Stimulated activated CD4-positive, alpha-beta T cell treated with anti-CD3 and anti-CD28 coated beads, Interleukin-1b, Interleukin-23, amount 100 ng/mL, for 48 hours (primary cell): ENCODE measurements at places on chromosomes 7 and 10.

DNA sequence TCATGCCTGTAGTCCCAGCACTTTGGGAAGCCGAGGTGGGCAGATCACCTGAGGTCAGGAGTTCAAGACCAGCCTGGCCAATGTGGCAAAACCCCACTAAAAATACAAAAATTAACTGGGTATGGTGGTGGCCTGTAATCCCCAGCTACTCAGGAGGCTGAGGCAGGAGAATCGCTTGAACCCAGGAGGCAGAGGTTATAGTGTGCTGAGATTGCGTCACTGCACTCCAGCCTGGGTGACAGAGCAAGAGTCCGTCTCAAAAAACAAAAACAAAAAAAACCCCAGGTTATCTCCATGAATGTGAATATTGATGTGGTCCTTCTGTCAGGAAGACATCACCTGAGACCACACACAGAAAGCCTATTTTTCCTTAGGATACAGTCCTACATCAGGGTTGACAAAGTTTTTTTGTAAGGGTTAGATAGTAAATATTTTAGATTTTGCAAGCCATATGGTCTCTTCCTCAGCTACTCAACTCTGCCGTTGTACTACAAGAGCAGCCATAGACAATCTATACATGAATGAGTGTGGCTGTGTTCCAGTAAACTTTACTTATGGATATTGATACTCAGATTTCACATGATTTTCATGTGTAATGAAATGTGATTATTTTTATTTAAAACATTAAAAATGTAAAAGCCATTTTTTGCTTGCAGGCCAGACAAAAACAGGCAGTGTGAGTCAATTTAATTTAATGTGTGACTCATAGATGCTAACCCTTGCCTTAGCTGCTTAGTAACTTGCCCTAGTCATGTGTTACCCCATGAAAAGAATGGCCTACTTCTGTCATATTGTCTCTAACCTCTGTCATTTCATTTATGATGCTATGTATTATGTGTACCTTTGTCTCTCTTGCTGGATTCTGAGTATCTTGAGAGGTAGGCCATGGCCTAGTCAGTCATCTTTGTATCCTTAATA lies 78.1 kb downstream of the TPST1 start:
- no peak for DNase-seq

DNA sequence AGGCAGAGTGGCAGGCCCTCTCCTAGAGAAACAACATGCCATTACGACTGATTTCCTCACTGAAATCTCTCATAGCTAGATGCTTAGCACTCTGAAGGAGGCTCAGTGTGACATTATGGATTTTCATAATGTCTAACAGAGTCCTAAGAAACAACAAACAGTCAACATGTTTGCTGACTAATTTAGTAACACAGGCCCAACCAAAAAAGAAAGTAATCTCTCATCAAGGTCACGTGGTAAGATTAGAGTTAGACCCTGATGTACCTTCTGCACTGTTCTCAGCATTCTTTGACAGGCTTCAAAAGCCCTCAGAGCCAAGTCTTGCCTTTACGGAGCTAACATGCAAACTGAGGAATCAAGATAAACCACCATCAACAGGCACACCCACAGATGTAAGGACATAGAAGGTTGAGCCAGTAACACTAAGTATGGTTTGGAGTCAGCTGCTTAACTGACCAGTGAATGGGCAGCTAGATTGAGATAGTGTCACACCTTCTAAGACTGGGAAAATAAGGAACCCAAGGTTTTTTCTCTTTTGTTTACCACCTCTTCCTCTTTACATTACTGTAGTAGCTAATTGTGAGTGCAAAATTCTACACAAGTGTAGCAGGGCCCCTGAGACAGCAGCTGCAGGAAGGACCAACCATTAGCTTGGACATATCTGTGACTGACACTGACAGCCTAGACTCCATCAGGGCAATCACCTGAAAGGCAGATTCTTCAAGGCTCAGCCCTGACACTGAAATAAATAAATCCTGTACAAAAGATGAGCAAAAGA lies 15.3 kb upstream of the KCNIP2 start:
- DNase-seq, result no peak

DNA sequence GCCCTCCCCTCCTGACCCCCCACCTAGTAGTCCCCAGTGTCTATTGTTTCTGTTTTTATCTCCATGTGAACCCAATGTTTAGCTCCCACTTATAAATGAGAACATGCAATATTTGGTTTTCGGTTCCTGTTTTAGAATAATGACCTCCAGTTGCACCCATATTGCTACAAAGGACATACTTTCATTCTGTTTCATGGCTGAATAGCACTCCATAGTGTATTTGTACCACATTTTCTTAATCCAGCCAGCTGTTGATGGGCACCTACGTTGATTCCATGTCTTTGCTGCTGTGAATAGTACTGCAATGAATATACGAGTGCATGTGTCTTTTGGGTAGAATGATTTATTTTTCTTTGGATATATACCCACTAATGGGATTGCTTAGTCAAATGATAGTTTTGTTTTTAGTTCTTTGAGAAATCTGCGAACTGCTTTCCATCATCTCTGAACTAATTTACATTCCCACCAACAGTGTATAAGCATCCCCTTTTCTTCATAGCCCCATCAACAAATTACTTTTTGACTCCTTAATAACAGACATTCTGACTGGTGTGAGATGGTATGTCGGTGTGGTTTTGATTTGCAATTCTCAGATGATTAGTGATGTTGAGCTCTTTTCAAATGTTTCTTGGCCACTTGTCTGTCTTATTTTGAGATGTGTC lies 128.4 kb upstream of the PHYHIPL start:
- DNase-seq, result no peak

DNA sequence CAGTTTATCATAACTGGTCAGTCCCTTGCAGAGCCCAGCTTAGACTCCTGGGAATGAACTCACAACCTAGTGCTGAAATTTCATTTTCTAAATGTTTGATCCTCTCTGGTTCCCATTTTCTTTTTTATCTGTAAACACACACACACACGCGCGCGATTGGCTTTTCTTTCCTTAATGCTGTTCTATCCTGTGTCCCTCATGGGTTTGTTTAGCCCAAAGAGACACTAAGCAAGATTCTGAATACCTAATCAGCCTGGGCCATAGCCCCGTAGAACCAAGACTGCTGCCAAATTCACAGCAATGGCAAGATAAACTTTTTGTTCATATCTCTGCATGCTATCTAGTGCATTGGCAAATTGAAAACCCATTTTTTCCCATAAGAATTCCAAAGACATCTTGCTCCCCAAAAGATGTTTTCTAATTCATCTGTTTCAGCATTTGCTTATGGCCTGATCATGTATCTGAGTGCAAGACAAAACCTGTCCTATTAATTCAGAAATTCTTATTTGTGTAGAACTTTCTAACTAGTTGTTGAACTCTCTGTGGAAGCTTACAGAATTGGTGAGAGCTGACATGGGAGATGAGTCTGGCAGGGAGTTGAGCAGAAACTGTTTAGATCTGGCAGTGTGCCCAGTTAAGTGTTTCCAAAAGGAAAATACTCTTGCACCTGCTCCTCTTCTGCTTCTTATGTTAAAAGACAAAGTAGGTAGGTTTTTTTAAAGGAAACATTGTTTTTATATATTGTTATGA lies 1.8 kb upstream of the IFIT1 start:
- DNase-seq, result no peak

GRCh38 chr7:132333301-132333700 lies 243.0 kb downstream of the PLXNA4 start:
- DNase-seq, result no peak

- no peak for DNase-seq
Observed at GRCh38 chr7:22350466-22351328, 6.3 kb downstream of the RAPGEF5 start.

GRCh38 chr7:2728316-2729030 lies 40.5 kb downstream of the AMZ1 start:
- DNase-seq, result no peak

DNA sequence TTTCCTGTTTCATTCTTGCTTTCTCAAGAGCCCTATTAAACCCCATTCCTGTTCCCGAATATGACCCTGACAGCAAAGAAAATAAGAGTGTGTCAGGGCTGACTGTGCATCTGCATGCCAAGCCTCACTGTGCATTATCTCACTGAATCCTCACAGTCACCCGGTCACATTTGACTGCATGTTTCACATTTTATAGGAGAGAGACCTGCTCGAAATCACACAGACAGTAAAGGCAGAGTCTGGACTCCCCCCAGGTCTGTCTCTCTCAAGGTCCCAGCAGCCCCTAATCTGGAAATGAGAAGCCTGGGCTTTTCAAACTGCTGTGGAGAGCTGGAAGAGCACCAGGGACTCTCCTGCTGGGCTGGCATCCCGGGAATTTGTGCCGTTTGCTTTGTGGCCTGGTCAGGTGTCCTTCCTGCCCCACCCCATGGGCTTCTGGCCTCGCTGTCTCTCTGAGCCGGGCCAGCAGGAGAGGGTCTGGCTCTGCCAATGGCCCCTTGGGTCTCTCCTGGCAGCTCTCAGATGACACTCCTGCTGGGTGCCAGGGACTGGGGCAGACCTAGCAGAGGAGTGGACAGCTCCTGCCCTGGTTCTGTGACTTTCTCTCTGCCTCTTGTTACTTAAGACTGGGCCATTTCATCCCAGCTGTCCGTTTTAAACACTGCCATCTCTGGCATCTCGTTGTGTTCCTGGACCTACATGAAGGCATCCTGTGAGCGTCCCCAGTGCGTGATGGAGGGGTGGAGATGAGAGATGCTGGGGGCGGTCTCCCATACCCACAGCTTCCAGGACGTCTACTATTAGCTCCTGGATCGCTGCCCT lies 173.6 kb downstream of the ARHGAP12 start:
- no peak for DNase-seq

DNA sequence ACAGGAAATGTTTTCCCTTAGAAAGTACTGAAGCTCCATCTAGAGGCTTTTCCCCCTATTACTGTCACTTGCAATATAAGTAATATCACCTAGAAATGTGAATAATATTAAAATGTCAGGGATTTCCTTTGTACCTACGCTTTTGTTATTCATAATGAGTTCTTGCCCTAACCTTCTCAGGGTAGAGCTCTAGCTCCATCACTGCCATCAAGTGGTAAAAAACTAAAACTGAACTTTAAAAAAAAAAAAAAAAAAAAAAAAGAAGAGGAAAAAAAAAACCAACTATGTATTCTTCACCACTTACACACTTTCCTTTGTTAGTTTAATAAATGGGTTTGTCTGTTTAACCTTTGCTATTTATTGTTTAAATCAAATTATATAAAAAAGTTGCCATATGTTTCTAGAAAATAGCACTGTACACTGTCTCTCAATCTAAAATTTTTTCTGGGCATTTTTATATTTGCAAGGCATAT lies 49.9 kb downstream of the DNAJC1 start:
- DNase-seq, result no peak

DNA sequence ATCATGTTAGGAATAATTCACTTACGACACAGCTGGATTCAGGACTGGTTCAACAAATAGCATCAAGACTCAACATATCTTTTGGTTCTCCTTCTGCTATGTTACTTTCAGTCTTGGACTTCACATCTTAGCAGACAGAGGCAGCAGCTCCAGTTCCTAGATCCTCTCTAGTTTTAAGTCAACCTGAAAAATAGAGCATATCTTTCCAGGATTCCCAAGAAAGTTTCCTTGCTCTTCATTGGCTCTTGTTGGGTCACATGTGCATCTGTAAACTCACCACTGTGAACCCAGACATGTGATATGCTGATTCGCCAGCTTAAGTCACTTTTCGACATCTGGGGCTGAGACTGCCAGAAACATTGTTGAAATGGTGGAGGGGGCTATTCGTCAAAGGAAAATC lies 210.1 kb upstream of the KMT2E start:
- DNase-seq, result no peak

GRCh38 chr7:7956531-7957128 lies 12.0 kb upstream of the GLCCI1 start:
- DNase-seq, result no peak

GRCh38 chr10:114704679-114705078 lies 46.6 kb upstream of the ABLIM1 start:
- DNase-seq, result no peak

GRCh38 chr7:155861480-155861868 lies 49.2 kb upstream of the SHH start:
- DNase-seq, result no peak

DNA sequence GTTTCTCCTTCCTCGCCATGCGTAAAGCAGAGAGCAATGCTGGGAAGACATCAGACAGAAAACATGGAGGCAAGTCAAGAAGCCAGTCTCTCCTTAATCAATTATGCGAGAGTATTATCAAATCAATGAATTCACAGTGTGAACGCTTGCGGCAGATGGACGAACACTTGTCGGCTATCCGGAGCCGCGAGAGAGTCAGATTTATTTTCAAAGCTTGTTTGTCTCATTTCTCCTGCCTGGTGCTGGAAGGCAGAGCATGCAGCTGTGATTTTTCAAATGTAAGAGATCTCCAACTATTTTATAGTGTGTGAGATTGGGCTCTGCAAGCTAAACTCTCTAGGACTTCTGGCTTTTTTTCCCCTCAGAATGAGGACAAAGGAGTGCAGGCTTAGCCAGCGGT lies 252.3 kb downstream of the SNX10 start:
- no peak for DNase-seq

GRCh38 chr10:33419311-33419710 lies 84.8 kb upstream of the NRP1 start:
- no peak for DNase-seq

DNA sequence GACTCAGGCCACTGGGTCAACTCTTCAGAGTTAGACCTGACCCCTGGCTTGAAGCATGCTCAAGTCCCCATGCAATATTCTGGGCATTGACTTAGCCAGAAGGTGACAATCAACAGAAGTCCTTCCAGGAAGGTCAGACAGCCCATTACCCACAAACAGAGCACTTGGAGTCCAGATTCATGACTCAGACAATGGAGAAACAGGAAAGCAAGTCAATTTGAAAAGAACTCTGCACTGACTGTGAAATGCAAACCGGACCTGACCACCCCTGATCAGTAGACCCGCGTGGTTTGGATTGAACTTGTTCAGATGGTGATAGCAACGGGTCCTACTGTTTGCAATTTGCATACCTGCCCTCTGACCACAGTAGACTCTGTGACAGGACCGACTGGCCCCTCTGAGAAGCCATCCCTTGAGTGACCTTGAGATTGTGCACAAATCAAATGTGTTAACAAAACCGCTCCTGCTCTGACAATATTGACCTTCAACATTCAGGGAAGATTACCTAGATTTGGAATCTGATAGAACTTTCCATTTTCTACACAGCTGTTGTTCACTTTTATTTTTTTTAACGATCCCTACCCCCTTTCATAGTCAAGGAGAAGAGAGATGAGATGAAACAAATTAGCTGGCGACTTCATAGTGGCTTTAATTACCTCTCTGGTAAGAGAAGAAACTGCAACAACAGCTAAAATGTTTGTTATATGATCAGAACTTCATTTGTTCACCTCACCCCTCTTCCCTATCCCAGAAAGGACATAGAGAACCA lies 138.7 kb downstream of the NRP1 start:
- no peak for DNase-seq

DNA sequence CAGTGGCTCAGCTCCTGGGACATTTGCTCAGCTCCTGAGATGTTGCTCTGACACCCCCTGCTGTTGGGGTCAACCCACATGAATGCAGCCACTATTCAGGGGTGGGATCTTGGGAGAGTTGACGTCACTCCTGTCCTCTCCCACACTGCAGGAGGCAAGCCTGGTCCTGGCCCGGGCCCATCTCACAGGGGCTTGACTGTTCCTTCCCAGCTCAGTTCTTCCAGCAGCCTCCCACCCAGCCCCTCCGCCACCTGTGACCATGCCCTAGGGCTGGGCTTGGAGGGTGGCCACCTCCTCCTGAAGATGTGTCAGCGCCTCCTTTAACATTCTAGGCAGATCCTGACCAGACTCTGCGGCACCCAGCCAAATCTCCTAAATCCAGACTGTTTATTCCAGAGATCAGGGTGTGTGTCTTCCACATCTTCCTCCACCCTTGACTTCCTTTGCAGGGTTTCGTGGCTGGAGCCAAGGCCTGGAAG lies 19.1 kb upstream of the OPALIN start:
- no peak for DNase-seq
